ENCODE measurements at places on chromosomes 12 and 14.
A peak's percentile ranks its signal among the peaks of the same experiment; 100 is the strongest.

GRCh38 chr14:78450669-78451318 is 280.6 kb downstream of the NRXN3 start:
- DNase-seq, result no peak

GRCh38 chr12:4663971-4664505 is 15.1 kb downstream of the NDUFA9 start:
- DNase-seq, result no peak

DNA sequence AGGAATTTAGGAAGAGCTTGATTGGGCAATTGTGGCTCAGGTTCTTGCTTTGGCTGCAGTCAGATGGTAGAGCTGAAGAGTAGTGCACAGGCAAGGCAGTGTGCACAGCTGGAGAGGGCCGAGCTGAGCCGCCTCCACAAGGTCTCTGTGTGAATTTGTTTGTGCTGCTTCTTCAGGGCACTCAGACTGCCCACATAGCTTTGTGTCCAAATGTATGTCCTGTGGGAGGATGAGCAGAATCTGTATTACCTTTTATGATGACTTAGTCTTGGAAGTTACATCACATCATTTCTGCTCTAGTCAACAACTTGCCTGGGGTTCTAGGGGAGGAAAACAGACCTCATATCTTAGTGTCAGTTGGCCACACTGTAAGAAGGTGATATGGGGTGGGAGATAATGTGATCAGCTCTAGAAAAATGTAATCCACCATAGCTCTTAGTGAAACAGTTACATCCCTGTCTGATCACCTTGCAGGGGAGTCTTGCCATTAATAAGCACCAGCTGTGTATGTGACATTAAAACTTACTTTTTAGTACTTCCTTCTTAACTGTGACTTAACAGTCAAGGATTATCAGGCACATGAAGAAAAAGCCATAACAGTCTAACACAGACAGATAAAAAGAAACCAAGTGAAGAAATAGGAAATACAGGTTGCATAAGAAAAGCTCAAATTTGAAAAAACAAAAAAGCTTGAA is 53.4 kb downstream of the RCOR1 start:
- no peak for DNase-seq

GRCh38 chr12:124906606-124907261 is 7.7 kb downstream of the UBC start:
- DNase-seq, result peak; percentile 73

GRCh38 chr12:47048541-47048940 is 30.9 kb upstream of the PCED1B start:
- DNase-seq, result no peak

DNA sequence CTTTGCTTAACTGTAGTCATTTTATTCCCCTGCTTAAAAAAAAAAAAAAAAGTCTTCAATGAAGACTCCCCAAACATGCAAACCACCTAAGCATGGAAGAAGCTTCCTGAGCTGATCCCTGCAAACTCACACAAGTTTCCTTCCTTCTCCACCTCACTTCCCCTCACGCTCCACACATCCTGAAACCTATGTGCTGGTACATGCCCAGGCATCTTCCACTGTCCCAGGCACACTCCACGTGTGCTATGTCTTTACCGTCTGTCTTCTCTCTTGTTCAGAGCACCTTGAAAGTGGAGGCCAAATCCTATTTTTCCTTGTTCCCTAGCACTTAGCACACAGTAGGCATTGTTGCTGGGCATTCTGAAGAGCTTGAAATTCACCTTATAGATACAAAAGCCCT is 13.4 kb downstream of the LRIG3 start:
- no peak for DNase-seq

DNA sequence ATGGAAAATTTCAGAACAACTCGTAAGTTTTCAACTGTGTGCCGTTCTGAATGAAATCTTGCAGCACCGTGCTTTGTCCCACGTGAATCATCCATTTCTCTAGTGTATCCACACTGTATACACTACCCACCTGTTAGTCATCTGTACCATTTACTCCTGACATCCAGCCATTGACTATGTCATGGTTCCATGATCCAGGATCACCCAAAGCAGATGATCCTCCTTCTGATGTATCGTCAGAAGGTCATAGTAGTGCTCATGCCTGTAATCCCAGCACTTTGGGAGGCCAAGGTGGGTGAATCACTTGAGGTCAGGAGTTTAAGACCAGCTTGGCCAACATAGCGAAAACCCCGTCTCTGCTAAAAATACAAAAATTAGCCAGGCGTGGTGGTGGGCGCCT is 122.9 kb downstream of the PPHLN1 start:
- no peak for DNase-seq

DNA sequence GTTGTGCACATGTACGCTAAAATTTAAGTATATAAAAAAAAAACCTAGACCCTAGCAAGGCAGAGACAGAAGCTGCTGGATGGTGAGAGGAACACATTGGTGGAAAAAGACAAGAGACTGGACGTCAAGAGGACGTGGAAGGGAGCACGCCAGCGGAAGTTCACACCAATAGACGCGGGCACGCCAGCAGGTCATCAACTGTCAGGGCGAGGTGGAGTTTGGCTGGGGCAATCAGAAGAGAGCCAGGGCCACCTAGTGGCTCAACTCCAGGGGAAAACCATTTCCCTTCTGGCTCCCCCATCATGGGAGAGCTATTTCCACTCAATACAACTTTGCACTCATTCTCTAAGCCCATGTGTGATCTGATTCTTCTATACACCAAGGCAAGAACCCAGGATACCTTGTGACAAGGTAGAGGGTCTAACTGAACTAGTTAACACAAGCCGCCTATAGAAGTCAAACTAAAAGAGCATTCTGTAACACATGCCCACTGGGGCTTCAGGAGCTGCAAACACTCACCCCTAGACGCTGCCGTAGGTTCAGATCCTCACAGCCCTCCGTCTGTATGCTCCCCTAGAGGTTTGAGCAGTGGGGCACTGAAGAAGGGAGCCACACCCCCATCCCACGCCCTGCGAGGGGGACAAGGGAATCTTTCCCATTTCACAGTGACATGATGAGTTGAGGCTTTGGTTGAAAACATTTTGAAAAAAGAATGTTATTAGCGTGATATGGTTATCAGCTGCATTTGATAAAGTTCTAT is 702.7 kb downstream of the TMTC2 start:
- no peak for DNase-seq

GRCh38 chr12:75978677-75979076 is 52.9 kb downstream of the PHLDA1 start:
- no peak for DNase-seq

DNA sequence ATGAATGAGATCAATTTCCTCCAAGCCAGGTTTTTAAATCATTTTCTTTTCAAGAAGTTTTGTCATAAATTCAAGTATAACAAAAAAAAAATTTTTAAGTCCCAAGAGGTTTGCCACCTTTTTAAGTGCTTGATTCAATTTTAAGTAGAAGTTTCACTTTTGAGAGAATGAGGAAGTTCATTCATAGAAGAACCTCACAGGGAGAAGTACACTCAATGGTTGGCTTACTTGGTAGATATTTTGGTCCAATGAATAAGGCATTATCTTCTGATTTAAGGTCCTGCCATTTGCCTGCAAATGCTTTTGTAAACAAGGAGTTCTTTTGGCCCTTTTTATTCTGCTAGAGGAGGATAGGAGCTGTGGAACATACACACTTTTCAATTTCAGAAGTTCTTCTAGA is 96.7 kb upstream of the NOVA1 start:
- DNase-seq, result no peak

- no peak for DNase-seq
These were observed 132.2 kb upstream of the NUDT4 start for GRCh38 chr12:93245543-93245942.

- no peak for DNase-seq
These were observed 18.7 kb downstream of the PLEKHG3 start for GRCh38 chr14:64722842-64723447.

DNA sequence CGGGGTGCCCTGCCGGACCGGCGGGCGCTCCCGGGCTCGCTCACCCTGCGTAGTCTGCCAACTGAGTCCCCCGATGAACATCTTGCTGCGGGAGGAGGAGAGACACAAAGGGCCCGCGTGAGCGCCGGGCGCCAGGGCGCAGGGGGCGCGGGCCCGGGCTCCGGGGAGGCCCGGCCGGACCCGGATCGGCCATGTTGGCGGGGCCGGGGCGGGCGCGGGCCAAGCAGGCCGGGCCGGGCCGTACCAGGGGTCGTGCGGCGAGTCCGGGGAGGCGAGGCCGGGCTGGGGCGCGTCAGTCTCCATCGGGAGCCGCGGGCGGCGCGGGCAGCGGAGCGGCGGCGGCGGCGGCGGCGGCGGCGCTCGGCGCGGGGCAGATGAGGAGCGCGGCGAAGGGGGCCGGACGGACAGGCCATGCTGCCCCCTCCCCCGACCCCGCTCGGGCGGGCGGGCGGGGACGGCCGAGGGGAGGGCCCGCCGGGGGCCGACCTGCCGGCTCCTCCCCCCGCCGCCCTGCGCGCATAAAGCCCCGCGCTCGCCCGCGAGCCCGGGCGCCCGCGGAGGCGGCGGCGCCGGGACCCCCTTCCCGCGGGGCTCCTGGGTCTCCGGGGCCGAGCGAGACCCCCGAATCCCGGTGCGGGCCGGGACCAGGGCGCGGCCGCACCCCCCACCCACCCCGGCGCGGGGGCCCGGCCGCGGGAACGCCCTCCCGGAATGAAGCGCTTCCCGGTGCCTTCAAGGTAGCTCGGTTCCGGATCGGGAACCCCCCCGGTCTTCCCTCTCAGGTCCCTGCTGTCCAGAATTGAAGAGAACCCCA is at the start of gene MSI1:
Gene MSI1 (minus strand): TSS at position 376 of the 814 bp plus-strand sequence. CDS start 73 bp downstream, at position 303.
- DNase-seq, result no peak

Measured in stimulated activated CD4-positive, alpha-beta T cell treated with anti-CD3 and anti-CD28 coated beads, Interleukin-1b, Interleukin-23, amount 100 ng/mL, for 1 hour (primary cell).